ENCODE measurements at places on chromosomes 16 and 17. TPM values are rescaled to one million over a fixed set of nuclear protein-coding genes. Genes with fewer than 3 reads are reported as not detected.

DNA sequence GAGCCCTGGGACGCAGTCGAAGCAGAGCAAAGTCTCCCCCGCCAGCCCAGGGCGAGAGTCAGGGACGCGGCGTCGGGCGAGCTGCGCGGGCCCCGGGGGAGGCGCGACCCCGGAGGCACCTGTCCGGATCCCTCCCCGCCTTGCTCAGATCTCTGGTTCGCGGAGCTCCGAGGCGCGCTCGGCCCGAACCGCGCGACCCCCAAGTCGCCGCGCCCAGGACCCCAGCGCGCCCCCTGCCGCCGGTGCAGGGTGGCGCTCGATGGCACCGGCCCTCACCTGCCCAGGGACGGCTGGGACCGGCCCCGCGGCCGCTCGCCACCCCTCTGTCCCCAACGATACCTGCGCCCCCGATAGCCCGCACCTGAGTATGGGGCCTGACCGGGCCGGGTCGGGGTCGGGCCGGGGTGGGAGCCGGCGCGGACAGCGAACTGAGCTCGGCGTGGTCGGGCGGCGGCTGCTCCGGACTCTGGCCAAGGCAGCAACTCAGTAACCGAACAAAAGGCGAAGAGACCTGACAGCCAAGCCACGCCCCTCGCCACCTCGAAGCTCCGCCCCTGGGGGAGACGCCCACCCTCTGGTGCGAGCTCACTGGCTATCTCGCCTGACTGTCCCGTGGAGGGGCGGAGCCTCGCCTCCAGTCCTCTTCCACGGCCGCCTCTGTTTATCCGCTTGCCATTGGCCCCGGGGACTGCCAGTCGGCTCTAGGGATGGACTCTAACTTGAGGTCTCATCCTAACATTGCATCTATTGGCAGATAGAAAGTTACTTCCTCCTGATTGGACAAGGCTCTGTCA, at the start of gene JUP:
TSS of gene JUP (minus strand) at position 485 of the 794 bp plus-strand sequence. CDS start 14,857 bp downstream, outside the sequence.
- peak; percentile 100 for DNase-seq

DNA sequence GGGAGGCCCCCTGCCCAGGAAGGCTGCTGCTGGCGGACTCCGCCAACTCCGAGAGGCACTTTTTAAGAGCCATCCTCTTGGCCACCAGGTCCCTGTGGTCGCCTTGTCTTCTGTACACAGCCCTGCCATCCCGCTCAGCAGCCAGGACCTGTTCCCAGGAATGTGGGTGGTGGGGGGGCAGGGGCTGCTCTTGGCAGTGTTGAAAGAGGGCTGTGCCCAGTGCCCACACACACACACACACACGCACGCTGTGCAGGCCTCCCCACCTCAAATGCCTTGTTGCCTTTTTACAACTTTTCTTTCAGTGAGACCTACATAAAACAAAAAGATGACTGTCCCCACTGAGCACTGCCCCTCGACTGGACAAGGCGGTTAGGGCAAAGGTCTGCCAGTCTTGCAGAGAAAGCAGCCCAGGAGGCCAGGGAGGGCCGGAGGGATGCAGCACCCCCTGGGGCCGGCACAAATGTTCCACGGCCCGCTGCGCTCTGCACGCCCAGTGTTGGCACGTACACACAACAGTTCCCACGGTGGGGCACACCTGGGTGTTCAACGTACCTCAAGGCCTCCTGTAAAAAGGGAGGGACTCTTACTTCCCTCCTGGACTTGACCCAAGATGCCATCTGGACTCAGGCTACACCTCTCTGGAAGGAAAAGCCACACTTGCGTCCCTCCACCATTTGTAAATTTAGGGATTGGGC, 18.5 kb upstream of the PITPNA start:
- DNase-seq, result no peak

DNA sequence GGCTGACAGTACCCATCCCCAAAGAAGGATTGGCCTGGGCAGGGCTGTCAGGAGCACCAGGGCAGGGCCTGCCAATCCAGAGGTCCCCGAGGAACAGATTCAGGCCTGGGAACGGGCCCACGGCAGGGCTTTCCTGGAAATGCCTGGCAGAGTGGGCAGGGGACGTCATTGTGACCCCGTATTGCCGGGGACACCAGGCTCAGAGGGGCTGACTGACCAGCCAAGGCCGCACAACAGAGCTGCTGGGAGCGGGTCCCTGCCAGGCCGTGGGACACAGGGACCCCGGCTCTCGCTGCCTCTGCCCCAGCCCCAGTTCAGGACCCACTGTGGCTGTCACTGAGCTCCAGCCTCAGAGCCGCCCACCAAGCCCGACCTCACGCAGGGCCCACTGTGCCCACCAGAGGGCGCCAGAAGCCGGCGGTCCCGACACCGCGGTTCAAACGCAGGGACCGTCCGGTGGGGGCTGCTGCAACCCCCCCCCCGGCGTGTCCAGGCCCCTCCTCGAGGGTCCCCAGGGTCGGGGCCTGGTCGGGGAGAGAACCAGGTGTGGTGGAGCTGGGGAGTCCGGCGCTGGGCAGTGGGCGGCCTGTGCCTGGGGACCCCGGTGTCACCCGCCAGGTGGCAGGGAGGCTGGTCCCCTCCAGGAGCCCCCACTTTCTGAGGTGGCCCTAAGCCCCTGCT, 15.2 kb upstream of the SSTR5 start:
- no peak for DNase-seq

- DNase-seq, result peak; percentile 97
Observed at GRCh38 chr17:82494236-82495055, 25.1 kb upstream of the FOXK2 start.

Gene CMTM1
- 1.5 TPM for total RNA-seq

GRCh38 chr17:36773039-36773438, 164.2 kb upstream of the LHX1 start:
- DNase-seq, result no peak

DNA sequence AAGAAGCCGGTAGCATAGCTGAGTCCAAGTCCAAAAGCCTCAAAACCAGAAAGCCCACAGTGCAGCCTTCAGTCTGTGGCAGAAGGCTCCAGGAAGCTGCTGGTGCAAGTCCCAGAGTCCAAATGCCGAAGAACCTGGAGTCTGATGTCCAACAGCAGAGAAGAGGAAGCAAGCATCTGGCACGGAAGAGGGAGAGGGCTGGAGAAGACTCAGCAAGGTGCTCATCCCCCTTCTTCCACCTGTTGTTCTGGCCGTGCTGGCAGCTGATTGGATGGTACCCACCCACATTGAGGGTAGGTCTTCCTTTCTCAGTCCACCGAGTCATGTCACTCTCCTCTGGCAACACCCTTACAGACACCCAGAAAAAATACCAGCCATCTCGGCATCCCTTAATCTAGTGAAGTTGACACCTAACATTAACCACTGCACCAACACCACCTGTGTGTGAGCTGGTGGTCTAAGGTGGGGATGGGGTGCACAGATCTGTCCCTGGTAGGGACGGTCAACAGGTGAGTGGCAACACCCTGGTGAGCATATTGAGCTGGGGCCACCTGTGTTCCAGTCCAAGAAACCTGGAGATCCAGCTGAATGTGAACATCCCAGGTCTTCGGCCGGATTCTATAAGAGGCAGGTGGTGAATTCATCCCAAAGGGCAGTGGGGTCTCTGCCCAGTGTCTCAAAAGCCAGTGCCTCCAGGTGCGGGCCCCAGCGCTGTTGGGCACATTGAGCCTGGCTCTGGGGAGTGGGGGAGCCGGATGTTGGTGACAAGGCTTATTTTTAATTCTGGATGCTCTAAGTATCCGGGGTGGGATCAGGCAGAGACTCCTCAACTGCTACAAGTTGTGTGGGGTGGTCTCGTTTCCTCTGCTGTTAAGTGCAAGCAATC, 9.8 kb downstream of the MIEF2 start:
- no peak for DNase-seq

DNA sequence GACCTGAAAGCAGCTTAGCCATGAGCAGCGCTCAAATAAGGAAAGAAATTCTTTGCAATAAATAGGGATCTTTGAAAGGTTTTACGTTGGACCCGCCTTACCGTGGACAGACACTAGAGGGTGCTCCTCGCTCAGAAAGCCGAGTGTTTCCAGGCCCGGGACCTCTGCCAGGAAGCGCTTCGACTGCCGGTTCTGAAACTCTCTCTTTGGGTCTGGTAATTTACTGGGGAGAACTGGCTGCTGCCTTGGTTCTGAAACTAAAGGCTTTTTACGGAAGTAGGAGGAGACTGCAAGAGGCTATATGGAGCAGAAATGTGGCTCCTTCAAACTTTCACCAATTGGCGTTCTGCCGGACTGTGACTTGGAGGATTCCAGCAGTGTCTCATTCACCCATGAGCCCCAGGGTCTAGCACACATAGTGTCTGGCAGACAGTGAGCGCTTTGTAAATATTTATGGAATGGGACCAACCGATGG, 45.6 kb upstream of the HOXB9 start:
- peak; percentile 69 for DNase-seq

Gene KRTAP4-1
- total RNA-seq, result not detected

Gene SCNN1G
- total RNA-seq, result 0.30 TPM

Gene ATAD5
- 7.7 TPM for total RNA-seq

DNA sequence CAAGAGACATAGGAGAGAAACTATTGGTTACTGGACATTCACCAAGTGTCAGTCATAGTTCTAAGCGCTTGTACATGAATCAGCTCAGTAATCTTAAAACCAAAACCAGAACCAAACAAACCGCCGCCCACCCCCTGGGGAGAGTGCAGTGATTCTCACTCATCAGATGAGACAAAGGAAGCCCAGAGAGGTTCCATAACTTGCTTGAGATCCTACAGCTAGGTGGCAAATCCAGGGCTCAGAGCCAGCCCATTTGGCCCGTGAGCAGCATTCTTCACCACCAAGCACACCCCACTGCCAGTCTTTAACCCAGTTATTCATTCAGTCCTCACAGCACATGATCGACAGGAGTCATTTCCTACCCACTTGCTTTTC, 37.2 kb upstream of the RGS9 start:
- peak; percentile 93 for DNase-seq

DNA sequence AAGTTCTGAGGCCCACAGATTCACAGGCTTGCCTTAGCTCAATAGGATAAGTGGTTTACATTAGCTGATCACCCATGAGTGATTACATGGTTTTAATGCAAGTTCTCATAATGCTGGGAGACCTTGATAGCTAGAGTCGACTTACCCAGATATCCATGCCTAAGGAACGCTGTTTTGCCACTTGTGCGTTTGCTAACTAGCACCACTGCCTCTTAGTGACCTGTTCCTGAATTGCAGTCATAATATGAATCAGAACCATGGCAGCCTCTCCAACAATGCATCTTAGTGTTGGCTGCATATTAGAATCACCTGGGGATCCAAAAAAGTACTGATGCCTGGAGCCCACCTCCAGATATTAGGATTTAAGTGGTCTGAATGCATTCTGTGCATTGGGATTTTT, 251.1 kb upstream of the CDH5 start:
- no peak for DNase-seq

DNA sequence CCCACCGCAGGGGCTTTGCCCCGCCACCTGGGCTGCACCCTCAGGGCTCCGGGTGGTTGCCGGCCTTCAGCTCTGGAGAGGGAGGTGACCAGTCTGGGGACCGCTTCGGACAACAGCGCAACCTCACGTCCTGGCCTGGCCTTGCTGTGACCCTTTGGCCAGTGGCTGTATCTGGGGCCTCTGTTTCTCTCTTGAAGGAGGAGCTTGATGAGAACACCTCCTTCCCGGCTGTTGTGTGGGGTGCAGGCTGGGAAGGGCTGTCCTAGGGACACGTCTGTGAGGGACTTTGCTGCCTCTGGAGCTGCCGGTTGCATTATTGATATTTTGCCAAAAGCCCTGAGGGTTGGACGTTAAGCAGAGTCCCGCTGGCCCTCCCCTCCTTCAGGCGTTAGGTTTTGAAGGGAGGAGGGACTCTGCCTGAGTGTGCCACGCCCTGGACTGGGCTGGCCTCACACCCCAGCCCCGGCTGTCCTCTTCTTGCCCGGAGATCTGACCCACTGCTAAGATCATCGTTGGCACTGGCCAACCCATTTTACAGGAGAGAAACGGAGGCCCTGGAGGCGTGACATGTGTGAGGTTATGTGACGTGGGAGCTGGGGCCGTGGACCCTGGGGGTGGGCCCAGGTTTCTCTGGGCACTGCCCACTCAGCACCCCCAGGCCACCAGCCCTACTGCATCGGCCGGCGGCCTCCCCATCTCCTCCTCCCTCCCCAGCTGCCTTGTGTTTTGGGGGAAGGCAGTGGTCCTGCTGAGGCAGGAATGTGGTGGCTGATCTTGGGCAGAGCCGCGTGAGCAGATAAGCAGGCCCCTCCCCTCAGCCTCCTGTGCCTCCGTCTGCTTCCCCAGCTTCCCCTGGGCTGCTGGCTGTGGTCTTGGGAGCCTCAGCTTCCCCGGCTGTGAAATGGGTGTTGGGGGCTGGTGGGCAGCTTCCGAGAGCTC, 8.5 kb downstream of the ZFPM1 start:
- DNase-seq, result no peak

Gene SLC5A11
- not detected for total RNA-seq

Gene TXNL4B
- 12.9 TPM for total RNA-seq

Gene GEMIN4
- total RNA-seq, result 16.2 TPM

DNA sequence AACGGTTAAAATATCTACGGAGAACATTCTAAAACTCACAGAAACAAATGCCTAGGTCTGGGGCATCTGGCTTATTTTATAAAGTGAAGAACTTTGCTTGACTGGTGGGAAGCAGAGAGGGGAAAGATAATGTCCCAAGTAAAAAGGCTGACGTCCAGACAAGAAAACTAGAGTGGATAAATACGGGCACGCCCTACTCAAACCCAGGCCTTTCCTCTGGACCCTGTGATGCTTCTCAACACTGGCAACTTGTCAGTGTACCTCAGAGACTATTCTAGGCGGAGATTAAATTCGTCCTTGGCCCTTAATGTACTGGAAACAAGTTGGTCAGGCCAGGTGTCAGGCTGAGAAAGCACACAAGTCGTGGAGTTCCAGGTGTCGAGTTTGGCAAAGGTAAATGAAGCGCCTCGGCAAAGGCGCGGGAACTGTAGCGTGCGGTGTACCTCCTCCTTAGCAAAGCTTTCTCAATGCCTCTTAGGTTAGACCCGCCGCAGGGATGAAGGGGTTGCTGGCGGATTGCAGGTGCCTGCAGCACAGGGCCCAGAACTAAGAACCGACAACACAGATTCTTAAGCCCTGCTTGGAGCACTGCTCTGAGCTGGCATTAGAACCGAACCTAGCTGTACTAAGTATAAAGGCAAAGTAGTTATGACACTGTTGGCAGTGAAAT, 668 bp upstream of the UNK start:
- no peak for DNase-seq

- DNase-seq, result no peak
Observed at GRCh38 chr16:87129771-87130170, 187.4 kb downstream of the C16orf95 start.
